Hindlimb muscle (tissue), 1 donor: ENCODE measurements at places on chromosomes 5 and 9.
A peak's percentile ranks its signal among the peaks of the same experiment; 100 is the strongest.

DNA sequence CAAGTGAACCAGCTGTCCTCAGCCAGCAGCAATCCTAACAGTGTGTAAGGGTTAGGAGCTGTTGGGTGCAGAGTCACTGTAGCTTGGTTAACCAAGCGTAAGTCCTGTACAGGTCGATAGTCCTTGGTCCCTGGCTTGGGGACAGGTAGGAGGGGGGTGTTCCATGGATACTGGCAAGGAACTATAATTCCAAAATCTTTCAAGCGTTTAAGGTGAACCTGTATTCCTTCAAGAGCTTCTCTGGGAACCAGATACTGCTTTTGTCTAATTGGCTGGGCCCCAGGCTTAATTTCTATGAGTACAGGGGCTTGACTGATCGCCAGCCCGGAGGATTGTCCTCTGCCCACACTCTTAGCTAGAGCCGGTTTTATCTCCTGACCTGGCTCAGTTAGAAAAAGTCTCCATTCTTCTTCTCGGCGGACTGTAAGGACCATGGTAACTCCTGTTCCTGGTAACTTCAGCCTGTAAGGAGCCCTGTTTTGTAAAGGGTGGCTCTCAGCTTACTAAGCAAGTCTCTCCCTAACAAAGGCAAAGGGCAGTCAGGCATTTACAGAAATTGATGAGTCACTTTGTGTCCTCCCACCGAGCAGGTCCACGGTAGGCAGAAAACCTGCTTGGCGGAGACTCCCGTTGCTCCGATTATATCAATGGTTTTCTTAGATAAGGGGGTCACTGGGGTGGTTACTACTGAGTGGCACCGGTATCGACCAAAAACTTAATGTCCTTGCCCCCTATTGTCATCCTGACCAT lies 6.0 kb upstream of the ZNF354C start:
- DNase-seq, result no peak

GRCh38 chr5:141677415-141677814 lies 4.6 kb downstream of the ARAP3 start:
- no peak for DNase-seq

- DNase-seq, result no peak
Measured at GRCh38 chr5:39203275-39203922, 16.0 kb downstream of the FYB1 start.

DNA sequence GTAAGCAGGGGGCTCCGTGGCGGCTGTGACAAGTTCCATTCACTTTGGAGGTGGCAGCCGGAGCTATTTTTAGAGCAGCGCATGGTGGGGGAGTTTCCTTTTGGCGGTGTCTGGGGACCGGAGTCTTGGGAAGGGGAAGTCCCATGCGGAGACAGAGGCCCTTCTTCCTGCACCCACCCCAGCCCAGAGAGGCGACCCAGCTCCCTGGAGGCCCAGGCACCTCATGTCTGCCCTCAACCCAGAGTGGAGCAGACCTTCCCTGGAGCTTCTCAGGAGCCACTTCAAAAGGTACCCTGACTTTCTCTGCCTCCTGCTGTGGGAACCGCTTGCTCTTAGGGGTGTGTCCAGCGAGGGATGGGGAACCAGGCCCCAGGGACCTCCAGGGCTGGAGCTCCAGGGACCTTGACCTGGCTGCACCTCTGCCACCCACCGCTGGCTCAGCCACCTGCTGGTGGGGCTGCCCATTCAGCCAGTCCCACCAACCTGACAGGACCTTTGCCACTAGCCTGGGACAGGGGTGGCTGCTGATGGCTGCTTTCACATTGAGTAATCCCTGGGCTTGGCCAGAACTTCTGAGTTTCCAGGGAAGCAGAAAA lies 34.1 kb downstream of the NEK6 start:
- no peak for DNase-seq

- DNase-seq, result peak; percentile 74
Measured at GRCh38 chr9:95507464-95508241, 9.1 kb downstream of the PTCH1 start.

- DNase-seq, result no peak
Measured at GRCh38 chr5:3027185-3027865, 275.8 kb upstream of the IRX2 start.

DNA sequence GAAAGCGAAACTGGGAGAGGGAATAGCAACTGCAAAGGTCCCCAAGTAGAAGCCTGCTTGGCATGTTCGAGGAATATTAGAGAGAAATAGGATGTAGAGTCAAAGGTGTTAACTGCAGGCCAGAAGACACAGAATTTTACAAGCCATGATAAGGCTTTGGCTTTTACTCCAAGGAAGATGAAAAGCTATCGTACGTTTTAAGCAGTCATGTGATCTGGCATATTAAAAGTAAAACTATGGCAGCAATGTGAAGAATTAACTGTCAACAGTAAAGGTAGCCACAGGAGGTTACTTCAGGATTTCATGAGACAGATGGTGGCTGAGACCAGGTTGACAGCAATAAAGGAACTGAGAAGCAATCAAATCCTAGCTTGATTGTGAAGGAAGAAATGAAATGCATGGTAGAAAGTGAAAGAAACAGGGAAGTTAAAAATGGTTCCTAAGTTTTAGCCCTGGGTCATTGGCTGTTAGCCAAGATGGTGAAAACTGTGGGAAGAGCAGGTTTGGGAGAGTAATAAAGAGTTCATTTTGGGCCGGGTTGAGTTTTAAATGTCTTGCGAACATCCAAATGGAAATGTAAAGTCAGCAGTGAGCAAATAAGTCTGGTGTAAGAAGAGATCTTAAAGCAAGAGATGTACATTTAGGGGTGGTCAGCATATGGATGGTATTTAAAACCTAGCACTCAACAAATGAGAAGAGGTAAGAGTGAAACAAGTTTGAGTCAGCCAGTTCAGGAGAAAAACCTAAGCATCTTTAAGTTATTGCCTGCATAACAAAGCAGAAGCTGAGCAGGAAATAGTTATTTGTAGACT lies 20.3 kb upstream of the TTC33 start:
- DNase-seq, result no peak

GRCh38 chr5:77262697-77263096 lies 52.2 kb downstream of the PDE8B start:
- no peak for DNase-seq

DNA sequence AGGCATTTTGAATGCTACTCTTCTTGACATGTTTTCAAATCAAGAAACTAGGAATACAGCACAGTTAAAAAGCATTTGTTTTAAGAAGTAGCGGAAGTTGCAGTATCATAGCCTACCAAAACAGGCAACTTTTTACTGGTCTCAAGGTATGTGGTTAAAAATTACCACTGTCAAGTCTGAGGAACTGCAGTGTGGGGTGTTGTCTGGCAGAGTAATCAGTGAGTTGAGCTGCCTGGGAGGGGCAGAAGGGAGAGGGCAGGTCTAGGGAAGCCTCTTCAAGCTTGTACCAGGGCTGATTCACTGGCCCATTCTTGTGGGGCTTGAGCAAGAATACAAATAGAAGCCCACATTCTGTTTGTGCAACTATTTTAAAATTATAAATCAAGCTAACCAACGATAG lies 42.4 kb upstream of the SV2C start:
- no peak for DNase-seq

DNA sequence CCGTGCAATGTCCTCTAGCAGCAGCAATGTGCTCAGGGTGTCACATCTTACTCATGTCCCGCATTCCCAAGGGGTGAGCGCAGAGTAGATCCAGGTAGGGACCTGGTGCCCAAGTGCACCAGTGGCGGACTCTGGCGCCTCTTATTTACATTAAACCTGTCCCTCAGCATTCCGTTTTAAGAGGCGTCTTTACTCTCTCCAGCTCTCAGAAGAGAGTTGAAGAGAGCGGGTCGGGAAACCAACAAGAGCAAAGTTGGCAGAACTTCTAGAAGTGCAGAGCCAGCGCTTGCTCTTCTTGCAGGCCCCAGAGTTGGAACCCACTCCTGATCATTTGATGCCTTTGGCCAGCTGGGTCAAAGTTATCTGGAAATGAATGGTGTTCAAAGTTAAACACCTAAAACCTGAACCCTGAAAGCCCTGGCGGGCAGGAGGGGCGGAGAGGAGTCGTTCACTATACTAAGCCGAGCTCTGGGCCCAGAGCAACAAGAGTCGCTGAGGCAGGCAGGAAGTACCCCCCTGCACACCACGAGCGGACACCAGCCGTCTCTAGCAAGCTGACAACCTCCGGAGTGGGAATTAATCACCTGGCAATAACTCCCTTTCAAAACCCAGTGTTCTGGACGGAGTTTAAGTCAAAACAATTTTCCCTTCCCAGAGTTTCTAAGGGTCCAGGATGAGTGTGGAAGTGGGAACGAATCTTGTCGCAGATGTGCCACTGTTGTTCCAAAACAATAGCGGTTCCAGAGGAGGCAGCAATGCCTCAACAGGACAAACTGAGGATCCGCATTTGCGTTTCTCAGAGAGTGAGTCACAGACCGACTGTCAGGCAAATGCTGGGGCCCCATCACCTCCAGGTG lies 122.8 kb downstream of the TMEM161B start:
- no peak for DNase-seq

- no peak for DNase-seq
Measured at GRCh38 chr5:132592521-132592920, 35.7 kb downstream of the RAD50 start.

- no peak for DNase-seq
Measured at GRCh38 chr9:122179054-122179689, 19.5 kb downstream of the MORN5 start.

- no peak for DNase-seq
Measured at GRCh38 chr5:166708291-166708690, 1583.2 kb upstream of the WWC1 start.

GRCh38 chr5:139896718-139897117 lies 101.1 kb downstream of the PSD2 start:
- DNase-seq, result no peak

DNA sequence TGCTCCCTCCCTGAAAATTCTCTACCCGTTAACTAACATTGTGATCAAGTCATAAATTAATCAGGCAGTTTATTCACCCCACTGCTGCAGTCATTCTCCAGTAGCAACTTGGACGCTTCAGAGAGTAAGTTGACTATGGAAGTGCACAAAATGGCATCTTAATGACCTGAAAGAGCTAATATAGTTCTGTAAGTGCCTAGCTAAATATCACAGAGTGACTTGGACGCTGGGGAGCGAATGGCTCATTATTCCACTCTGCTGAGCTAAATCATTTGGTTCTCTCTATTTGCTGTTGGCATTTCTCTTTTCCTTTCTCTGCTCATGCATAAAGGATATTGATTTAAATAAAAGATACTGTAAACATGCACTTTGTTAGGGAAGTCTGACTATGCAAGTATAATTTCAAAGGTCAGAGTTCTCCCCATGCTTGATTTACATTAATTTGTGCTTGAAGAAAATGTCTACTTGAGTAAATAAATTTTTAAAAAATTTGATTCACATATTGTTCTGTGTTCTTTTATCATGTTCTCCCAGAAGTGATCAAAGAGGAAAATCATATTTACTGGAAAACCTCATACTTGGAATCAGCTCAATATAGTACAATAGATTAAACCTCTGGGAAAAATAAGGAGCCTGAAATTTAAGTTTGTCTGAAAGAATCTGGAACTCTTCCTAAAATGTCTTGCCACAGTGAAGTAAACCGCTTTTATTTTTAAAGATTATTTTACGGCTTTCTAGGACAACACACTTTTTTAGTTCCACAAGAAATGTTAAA lies 169.5 kb upstream of the HAPLN1 start:
- no peak for DNase-seq

GRCh38 chr9:131923766-131924165 lies 155.9 kb downstream of the MED27 start:
- no peak for DNase-seq

GRCh38 chr5:103486739-103487138 lies 75.8 kb downstream of the NUDT12 start:
- no peak for DNase-seq

DNA sequence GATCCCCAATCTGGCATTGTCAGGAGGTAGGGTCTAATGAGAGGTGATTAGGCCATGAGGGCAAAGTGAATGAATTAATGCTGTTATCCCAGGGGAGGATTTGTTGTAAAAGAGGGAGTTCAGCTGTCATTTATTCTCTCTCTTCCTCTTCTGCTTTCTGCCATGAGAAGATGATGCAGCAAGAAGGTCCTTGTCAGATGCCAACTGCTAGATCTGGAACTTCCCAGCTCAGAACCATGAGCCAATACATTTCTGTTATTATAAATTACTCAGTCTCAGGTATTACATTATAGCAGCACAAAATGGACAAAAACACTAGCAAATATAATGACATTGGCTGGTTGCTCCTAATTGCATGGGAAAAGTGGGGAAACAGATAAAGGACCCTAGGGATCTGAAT lies 15.6 kb upstream of the BICD2 start:
- no peak for DNase-seq

DNA sequence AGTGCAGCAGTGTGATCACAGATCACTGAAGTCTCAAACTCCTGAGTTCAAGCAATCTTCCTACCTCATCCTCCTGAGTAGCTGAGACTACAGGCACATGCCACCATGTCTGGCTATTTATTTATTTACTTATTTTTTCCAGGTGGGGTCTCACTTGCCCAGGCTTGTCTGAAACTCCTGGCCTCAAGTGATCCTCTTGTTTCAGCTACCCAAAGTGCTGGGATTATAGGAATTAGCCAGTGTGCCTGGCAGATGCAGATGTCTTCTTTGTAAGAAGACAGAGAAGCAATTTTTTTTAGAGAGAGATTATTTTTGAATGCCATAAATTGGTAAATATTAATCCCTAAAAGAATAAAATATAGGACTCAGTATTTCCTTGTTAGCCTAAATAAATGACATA lies 54.3 kb downstream of the CHSY3 start:
- DNase-seq, result no peak

DNA sequence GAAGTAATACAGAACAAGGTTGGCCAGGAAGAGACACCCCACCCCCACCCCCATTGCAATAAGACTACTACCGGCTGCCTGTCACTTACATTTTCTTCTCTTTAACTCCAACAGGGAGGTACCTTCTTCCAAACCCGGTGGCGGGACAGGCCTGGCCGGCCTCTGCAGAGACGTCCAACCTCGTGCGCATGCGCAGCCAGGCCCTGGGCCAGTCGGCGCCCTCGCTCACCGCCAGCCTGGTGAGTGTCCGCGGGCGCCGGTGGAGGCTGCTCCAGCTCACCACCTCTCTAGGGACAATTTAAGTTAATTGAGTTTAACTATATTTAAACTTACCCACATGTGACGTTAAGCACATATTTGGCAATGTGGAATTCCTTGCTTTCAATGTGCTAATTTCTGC lies 192.4 kb downstream of the MAST4 start:
- no peak for DNase-seq

DNA sequence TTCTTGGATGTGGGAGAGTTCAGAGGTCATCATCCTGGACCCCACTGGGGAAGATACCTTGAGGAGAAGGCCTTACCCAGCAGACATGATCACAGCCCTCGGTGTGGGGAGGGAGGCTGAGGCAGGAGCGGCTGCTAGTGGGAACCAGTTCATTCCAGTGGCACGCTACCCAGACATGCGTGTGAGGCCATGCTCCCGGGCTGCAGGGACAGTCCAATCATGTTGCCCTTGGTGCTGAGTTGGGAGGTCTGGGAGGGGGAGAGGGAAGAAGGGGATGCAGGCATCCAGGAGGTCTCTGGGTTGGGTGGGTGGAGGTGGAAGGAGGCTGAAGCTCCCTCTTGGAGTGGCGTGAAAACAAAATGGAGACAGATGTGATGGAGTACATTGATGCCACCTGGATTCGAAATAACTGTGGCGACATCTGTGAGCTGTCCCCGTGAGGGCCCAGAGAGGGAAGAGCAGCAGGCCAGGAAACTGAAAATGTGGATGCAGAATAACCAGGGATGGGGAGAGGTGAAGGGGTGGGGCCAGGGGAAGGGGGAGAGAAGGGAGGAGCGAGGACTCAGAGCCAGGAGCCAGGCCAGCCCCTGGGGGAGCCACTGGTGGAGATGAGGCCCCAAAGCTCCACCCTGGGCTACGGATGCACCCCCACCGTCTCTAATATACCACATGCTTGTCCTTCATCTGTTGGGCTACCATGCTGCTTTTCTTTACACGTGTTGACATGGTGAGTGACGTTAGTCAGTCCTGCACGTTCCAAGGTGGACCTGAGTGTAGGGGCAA lies 16.2 kb downstream of the NDUFS6 start:
- no peak for DNase-seq
